ENCODE measurements at places on chromosomes 7 and 10.

DNA sequence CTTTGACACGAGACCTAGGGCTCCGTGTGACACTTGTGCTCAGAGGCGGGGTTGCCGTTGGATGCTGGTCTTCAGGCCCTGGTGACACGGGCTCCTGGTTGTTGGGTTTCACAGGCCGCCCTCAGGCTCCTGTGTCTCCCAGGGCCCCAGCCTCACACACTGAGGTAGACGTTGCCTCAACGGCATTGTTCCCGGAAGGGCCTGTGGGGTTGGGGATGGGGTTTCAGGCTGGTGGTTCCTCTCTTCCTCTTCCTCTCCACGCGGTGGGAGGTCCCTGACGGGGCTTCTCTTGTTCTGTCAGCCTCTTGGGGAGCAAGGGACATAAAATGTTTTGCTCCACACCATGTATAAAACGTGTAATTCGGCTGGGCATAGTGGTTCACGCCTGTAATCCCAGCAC, 125.1 kb downstream of the TRRAP start:
- DNase-seq = no peak

GRCh38 chr10:94292434-94293090, 70.2 kb downstream of the NOC3L start:
- DNase-seq = no peak

GRCh38 chr7:47253650-47254080, 328.2 kb downstream of the TNS3 start:
- peak; percentile 26 for DNase-seq

GRCh38 chr7:106367018-106367420, 82.2 kb upstream of the NAMPT start:
- no peak for DNase-seq

DNA sequence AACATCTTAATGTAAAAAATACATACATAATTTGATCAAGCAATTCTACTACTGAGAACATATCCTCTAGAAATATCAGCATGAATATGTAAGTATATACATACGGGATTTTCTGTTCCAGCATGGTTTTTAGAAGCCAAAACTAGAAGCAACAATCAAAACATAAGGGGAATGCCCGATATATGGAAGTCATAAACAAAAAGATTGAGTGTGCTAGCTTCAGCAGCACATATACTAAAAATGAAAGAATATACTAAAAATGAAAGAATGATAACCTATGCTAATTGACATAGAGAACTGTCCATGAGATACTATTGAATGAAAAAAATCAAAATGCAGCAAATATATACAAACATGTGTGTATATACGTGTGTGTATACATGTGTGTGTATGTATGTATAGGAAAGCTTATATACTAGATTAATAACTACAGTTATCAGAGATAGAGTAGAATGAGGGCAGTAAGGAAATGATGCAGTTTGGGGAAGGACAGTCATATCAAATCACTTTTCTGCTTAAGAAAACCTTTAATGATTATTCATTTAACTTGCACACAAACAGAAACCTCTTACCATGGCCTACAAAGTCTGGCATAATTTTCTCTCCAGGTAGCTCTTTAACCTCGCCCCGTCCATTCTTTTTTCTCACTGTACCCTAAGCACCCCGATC, 72.9 kb downstream of the NPY start:
- no peak for DNase-seq

GRCh38 chr7:107742678-107743566, 1.0 kb upstream of the CBLL1 start:
- DNase-seq = no peak

DNA sequence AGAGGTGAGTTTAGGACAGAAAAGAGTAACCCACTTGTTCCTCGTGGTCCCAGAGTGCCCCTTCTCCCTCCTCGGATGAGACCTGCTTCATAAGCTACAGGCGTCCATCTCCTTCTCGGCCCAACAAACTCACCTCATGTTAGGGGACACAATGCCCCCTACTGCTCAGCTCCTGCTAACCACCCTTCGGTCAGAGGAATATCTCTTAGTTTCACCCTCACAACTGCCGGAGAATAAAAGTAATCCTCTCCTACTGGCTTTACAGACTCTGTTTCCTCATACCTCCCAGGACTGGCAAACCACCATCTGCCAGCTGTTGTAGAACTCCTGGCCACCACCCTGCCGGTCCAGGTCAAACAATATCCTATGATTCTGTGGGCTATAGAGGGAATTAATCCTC, 3.2 kb downstream of the AKR1B15 start:
- no peak for DNase-seq

DNA sequence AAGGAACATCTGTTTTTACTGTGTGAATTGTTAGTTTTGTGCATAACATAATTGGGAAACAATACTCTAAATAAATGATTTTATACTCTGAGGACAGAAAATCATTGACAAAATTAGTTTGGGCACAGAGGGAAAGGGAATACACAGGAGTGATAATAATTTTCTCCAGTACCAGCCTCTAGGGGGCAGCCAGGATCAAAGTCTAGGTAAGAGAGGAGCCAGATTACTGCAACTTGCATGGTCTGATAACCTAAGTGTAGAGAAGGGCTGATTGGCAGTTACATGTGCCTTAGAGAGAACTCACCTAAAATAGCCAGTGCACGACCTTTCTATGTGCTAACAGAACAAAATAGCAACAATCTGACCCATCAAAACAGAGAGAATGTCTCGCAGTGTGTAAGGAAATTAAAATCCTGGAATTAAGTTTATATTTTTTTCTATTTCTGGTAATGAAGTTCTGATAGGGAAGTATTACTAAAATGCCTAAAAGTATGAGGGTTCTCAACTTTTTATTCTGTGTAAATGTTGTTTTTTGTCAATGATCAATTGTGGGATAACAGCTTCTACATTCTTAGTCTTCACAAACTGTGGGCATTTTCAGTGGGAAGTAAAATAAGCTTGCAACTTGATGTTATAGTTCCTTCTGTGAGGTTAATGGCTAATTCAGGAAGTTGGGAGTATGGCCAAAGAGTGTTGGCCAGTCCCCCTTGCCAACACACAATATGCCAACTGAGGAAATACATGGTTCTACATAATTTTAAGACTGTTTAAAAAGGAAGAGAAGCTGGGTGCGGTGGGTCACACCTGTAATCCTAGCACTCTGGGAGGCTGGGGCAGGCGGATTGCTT, 66.4 kb downstream of the EXOC6 start:
- peak; percentile 41 for DNase-seq

DNA sequence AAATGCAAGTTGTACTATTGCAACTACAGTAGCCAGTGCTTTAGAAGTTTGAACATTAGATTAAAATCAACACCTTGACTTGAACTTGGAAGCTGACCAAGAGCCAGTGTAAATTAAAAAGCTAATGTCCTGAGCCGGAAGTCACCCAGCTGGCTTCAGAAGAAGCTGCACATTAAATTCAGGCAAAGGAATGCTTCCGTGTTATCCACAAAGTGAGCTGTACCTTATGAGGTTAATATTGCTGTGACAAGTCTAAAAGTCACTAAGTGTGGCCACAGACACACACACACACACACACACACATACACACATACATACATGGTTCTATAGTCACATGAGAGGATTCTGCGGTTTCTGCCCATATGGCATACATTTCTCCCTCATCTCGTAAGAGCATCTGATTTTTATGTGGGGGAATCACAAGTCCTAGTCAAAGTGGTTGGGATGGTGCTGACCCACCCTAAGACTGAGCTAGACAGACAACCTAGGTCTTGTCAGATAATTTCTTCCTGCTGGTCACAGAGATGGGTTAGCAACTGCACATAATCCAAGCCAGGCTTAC, 612.9 kb downstream of the SORCS1 start:
- no peak for DNase-seq

- DNase-seq = no peak
These were observed 123.8 kb downstream of the CCDC71L start for GRCh38 chr7:106537119-106537518.

- no peak for DNase-seq
These were observed 102.1 kb upstream of the RSU1 start for GRCh38 chr10:16919121-16919982.

DNA sequence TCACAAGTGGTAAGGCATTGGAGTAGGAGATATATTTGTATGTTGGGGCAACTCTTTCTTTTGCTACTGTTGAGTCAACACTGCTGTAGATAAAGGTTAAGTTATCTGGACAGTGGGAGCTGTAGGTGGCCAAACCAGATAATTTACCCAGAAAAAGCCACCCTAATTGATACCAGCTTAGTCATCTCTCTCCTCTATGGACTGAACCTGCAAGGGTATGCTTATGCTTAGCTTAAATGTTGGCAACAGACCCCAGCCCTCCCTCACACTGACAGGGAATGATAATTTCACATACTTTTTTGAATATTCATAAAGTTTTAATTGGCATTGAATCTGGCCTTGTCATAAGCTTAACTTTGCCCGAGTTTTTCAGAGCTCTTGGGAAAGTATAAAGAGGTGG, 66.3 kb downstream of the CREB5 start:
- no peak for DNase-seq

DNA sequence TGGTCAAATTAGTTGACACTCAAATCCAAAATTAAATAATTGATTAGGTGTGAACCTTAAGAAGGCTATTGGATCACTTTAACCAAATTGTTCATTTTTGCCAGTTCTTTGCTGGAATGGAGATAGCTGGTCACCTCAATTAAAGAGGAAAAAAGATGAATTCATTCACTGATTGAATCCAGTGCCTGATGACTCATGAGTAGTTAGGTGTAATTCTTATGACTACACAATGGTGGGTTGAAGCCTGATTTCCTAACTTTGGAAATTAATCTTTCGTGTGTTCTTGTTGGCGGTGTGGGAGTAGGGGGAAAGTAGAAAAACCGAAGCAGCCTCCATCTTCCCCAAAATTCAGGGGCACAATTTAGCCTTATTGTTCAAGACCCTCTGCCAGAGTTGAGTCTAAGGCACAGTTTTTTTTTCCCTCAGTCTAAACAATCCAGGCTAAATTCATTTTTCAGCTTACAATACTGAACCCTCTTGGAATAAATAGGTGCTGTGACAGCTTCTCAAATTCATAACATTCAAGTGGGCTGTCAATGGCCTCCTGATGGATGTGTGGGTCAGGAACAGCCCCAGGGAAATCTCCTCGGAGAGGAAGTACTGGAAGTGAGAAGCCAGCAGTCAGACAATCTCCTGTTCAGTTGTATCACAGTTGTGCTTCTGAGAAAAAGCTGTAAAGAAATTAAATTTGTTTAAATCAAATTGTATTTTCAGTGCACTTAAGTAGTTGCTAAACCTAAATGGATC, 356.6 kb downstream of the BBS9 start:
- DNase-seq = no peak

GRCh38 chr10:124849111-124849773, 47.6 kb downstream of the ABRAXAS2 start:
- no peak for DNase-seq

DNA sequence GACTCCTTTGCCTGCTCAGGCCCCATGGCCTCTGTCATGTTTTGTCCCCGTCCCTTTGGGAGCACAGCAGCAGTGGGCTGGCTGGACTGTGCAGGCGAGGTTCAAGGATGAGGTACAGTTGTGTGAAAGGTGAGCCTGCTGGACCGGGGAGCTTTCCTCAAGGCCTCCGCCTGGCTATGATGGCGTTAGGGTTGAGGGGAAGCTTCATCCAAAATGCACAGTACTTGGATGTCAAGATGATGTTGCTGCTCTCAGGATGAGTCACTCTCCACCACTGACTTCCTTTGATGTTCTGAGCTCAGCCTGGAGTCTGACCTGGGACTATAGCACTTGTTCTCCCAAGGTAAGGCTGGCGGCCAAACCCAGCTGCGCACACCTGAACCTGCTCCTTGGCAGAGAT, 152.7 kb upstream of the SHH start:
- no peak for DNase-seq

DNA sequence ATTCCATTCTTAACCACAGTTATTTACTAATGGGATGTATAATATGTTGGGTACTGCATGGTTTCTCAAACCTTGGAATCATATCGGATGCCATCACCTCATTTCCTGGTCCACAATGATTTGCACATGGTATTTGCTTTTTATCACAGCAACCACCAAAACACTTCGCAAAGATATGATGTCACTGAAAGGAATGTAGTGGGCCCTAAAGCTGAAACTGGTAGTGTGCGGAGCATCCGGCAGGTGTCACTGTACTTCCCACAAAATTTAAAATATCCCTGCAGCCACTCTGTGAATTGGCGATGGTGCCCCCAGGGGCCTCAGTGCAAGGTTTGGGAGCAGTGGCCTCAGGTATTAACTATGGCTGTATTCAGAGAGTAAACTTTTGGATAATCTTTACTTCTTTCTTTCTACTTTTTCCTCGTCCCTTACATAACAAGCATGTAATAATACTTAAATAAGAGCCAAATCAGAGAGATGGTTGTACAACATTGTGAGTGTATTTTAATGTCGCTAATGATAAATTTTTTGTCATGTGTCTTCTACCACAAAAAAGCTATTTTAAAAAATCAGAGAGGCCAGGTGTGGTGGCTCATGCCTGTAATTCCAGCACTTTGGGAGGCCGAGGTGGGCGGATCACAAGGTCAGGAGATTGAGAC, 66.2 kb downstream of the FAM241B start:
- peak; percentile 54 for DNase-seq

GRCh38 chr7:133253519-133253875, 619 bp downstream of the EXOC4 start:
- DNase-seq = no peak

DNA sequence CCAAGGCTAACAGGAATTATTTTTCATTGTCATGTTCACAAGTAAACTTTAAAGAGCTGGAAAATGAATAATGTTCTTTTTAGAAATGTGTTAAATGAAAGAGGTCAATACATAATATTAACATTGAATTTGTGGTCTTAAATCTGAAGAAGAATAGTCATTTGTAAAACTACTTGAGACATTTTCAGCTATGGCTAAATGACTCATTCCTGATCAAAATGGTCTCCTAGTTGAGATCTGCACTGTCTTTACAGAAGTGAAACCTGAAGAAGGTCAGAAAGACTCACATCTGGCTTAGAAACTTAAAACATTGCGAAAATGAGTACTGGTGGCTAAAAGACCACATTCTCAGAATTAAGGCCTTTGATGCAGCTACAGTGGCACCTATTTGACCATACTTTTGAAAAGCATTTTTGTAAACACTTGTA, 5.9 kb downstream of the PIK3CG start:
- peak; percentile 78 for DNase-seq

DNA sequence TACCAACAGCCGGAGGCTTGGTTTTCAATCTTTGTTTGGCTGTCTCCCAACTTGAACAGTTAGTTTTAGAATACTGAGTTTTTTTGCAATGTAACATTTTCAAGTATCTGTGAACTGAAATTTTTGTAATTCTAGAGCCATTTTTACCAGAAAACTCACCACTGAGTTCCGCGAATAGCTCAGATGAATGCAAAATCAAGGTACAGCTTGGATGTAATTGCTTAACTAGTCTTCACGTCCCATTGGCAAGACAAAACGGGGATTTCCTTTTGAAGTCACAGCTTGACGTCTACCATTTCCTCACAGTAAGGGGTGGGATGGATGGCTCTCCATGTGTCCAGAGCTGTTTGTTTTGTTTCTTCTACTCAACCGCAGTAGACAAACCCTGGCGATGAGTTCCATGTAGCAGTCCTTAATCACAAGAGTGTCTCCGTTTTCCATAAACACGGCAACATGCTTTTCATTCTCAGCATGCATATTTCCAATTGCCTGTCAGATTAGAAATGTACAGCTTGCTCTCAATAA, 55.8 kb upstream of the FGFR2 start:
- DNase-seq = no peak

Measured in GM13976 (cell line).